ENCODE measurements at places on chromosomes 4 and X.
A peak's percentile ranks its signal among the peaks of the same experiment; 100 is the strongest.

- no peak for DNase-seq
Measured at GRCh38 chrX:153527208-153527607, 9.8 kb downstream of the ATP2B3 start.

- no peak for DNase-seq
Measured at GRCh38 chrX:794311-794710, 163.7 kb downstream of the SHOX start.

GRCh38 chr4:13704035-13704434, 76.5 kb upstream of the BOD1L1 start:
- no peak for DNase-seq

GRCh38 chr4:38084877-38085711, 124.9 kb downstream of the PTTG2 start:
- DNase-seq, result peak; percentile 87

DNA sequence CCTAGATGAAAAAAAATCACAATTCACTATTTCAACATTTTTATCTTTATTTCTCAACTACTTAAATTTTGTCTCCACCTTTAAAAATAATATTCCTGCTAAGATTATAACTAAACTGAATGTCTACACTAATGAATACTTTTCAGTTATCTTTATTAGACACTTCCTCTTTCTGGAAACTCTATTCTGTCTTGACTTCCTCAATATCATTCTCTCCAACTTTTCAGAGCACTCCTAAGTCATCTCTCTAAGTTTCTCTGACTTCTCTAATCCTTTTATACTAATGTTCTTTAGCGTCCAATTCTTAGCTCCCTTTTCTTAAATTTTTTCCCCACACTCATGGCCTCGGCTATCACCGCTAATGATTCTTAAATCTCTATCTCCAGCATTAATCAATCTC, 374.2 kb downstream of the FBXO8 start:
- no peak for DNase-seq

- peak; percentile 20 for DNase-seq
Measured at GRCh38 chrX:118975831-118976598, 1.6 kb downstream of the LONRF3 start.

DNA sequence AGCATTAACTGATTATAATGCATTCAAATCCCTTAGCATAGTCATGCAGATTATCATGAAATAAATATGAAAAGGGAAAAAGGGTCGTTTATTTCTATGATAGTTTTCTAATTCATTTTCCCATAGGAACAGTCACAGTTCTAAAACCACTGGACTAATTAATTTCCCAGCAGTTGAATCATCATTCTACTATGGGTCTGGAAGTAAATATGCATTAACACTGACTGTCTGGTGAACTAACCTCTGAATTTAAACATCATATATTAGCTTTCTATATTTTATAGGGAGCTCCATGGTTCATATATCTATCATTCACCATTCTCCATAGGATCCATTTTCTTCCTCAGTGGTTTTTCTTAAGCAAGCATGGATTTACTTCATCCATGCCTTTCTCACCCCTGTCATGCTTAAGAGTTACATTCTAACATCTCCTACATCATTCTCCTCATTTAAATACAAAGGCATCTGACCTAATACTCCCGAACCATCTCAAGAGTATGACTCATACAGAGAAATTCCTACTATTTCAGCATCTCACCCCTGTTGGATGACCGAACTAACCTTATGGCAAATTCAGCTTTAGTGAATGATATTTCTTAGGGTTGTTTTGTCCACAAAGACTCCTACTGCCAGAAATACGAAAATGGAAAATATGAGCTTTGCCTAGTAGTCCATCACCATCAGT, 198.7 kb upstream of the ADAMTS3 start:
- peak; percentile 71 for DNase-seq

DNA sequence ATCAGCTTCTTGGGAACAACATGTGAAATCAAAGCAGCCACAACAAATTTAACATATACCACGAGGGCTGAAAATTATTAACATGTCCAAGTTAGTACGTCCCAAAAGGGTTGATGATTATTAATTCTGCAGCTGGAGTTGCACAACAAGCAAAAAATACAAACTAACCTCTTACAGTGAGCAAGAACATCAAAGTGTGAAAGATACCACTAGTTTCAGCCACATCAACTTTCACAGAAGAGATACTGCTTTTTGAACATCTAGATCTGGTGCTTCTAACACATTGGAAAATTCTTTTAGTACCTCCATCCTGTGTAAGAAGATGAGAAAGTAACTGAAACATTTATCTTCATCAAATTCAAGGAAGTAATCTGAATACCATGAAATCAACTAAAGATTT, 334.1 kb downstream of the PCDH7 start:
- DNase-seq, result no peak

DNA sequence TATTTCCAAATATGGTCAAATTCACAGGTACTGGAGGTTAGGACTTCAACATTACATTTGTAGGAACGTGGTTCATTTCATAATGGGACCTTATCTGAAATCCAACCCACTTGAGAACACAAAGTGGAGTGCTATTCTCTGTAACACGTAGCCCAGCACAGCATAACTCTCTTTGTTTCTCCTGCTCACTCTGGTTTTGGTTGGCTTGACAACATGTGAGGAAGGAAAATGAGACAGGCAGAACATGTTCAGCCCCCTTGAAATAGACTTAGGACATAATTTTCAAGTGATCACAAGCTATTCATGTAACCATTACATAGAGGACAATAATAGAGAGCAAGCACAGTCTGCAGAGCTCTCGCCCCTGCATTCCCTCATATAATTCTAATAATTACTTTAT, 115.1 kb upstream of the SMIM10 start:
- no peak for DNase-seq

DNA sequence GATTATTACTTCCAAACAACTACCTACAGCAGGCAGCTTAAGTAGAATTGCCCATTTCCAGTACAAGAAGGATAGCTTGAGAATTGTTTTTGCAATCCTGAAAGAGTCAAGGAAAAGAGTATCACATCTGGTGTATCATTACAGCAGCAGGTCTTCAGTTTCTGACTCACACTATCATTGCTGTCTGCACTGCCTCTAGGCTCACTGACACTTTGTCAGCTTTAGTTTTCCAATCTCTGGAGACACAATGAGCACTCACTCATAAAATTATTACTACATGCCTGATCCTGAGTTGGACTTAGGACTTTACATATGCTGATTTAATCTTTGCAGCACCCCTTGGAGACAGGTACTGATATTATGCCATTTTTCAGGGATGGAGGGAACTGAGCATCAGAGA, 244.6 kb upstream of the BOD1L1 start:
- no peak for DNase-seq

- DNase-seq, result no peak
Measured at GRCh38 chr4:154450966-154451365, 40.6 kb downstream of the DCHS2 start.

- peak; percentile 21 for DNase-seq
Measured at GRCh38 chr4:158025131-158025530, 147.7 kb downstream of the GASK1B start.

DNA sequence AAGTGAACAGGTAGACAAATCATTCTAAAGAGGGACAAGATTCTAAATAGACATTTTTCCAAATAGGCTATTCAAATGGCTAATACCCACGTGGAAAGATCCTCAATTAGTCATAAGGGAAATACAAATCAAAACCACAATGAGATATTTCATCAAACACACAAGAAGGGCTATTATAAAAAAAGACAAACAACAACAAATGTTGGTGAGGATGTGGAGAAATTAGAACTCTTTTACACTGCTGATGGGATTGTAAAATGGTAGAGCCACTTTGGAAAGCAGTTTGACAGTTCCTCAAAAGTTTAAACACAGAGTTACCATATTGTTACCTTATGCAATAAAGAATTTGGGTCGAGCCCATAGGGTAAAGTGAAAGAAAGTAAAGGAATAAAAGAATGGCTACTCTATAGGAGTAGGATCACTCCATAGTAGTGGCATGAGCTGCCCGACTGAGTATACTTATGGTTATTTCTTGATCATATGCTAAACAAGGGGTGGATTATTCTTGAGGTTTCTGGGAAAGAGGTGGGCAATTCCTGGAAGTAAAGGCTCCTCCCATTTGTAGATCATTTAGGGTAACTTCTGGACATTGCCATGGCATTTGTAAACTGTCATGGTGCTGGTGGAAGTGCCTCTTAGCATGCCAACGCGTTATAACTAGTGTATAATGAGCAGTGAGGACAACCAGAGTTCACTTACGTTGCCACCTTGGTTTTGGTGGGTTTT, 58.9 kb upstream of the FAM9C start:
- DNase-seq, result no peak

GRCh38 chr4:110663738-110664444, 41.0 kb upstream of the PITX2 start:
- peak; percentile 90 for DNase-seq

- DNase-seq, result no peak
Measured at GRCh38 chr4:1862055-1862911, 6.3 kb upstream of the LETM1 start.

GRCh38 chr4:22502895-22503814, 12.7 kb downstream of the ADGRA3 start:
- no peak for DNase-seq

- peak; percentile 84 for DNase-seq
Measured at GRCh38 chr4:78776079-78776728, at the start of gene BMP2K. Gene BMP2K (plus strand): TSS chr4:78776350. CDS start chr4:78776544, 194 bp downstream.

GRCh38 chrX:84715315-84715714, 213.1 kb upstream of the HDX start:
- no peak for DNase-seq

DNA sequence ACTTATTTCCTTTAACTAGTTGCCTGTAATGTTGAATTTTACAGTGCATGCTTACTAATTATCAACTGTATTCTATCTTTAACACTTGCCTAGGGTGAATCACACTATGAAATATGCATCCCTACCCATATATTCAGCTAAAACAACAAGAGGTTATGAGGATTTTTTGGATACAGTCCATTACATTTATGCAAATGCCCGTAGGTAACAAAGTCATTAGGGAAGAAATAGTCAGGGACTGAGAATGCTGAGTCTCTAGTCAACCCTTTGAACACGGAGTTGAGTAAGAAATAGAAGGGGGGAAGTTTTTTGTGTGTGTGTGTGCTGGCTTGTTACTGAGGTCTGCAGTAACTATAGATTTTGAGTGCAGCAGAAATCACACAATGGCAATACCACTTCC, 26.1 kb upstream of the CBLL2 start:
- DNase-seq, result peak; percentile 89

DNA sequence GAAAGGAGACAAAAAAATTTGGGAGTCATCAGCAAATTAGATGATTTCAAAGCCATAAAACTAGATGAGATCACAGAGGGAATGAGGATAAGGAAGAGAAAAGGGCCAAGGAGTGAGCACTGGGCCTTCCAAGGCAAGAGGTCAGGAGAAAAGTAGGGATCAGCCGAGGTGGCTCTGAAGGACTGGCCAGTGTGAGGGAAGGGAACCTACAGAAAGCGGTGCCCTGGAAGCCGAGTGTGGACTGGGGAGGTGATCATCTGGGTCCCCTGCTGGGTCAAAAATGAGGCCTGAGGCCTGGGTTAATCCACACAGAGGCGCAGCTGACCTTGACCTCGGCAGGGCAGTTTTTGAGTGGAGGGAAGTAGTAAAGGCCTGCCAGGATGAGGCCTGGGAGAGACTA, 133.8 kb downstream of the SMIM20 start:
- no peak for DNase-seq

DNA sequence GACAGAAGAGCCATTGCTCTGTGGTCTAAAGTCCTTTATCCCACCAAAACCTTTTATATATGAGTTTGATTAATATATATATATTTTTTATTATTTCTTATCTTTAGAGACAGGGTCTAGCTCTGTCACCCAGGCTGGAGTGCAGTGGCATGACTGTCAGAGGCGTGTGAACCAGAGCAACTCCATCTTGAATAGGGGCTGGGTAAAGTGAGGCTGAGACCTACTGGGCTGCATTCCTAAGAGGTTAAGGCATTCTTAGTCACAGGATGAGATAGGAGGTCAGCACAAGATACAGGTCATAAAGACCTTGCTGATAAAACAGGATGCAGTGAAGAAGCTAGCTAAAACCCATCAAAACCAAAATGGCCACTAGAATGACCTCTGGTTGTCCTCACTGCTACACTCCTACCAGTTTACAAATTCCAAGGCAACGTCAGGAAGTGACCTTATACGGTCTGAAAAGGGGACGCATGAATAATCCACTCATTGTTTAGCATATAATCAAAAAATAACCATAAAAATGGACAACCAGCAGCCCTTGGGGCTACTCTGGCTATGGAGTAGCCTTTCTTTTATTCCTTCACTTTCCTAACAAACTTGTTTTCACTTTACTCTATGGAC, 10.5 kb downstream of the TBCK start:
- DNase-seq, result no peak

DNA sequence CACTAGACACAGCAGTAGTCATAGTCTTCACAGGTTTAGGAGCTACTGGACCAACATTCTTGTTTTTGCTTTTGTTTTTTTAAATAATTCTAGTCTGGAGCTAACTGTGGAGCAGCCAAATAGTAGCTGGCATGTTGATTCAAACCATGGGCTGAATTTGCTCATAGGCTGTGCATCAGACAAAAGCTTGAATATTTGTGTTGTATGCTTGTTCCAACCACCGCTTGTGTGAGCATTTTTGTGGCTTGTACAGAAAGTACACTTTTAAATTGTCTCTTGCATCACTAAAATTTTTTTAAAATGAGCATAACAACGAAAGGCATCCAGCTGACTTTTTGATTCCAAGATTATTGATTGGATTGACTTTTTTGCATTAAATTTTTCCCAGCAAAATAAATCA, 39.6 kb downstream of the CCNI start:
- DNase-seq, result peak; percentile 93

- no peak for DNase-seq
Measured at GRCh38 chrX:46324166-46324565, 221.1 kb downstream of the ZNF674 start.

- DNase-seq, result no peak
Measured at GRCh38 chr4:118005883-118006282, 28.4 kb upstream of the NDST3 start.

- DNase-seq, result peak; percentile 89
Measured at GRCh38 chr4:5638316-5638715, 70.0 kb downstream of the EVC2 start.

- DNase-seq, result peak; percentile 75
Measured at GRCh38 chrX:276581-277201, 4.5 kb upstream of the PLCXD1 start.

GRCh38 chr4:10691651-10692050, 7.1 kb upstream of the CLNK start:
- DNase-seq, result no peak

- no peak for DNase-seq
Measured at GRCh38 chr4:1684506-1685234, 557 bp upstream of the FAM53A start.

DNA sequence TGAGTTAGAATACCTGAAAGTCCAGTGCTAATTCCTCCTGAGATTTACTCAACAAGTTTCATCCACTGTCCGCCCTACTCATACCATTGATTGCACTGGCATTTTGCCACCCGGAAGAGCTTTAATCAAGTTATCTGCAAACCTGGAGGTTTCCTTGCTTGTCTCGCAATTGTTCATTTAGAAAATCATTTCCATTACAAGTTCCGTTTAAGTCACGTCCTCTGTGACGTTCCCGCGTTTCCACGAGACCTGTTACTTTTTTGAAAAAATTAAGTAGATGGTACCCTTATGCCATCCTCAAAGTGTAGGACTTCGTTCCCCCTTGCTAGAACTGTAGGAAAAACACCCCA, 761 bp upstream of the FRYL start:
- no peak for DNase-seq

- DNase-seq, result no peak
Measured at GRCh38 chr4:30835044-30835443, 114.9 kb downstream of the PCDH7 start.

Measured in fibroblast of skin of right biceps (primary cell).